ENCODE measurements at places on chromosomes 11 and 22.

DNA sequence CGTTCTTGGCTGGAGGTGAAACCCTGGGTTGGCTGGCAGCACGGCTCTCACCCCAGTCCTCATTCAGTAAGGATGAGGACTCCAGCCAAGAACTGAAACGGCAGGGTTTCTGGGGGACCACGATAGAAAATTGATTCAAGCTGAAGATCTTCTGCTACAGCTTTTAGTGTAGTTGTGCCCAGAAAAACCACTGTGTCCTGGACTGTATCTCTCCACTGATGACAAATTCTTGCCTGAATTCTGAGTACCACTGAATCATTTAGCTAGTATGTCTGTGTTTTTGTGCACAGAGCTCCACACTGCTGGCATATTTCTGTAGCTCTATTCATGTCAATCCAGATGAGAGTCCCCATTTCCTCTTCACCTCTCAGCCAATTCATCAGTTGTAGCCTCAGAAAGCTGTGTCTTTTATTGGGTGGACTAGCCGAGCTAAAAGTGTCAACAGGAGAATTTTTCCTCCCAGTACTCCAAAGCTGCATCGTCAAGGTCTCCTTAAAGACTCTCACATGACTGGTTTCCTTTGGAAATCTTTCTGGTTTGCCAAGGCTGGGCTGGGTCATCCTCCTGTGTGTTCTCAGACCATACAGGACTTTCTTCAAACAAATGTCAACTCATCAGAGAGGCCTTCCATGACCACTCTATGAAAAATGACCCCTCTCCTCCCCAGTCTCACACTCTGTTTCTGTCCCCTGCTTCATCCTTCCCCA, 144.6 kb downstream of the LDLRAD3 start:
- no peak for DNase-seq

GRCh38 chr11:46210133-46210636, 67.3 kb upstream of the CREB3L1 start:
- no peak for DNase-seq

GRCh38 chr11:117919341-117919740, 9.9 kb downstream of the TMPRSS13 start:
- DNase-seq: no peak

- no peak for DNase-seq
Measured at GRCh38 chr11:35106595-35106994, 32.4 kb upstream of the CD44 start.

DNA sequence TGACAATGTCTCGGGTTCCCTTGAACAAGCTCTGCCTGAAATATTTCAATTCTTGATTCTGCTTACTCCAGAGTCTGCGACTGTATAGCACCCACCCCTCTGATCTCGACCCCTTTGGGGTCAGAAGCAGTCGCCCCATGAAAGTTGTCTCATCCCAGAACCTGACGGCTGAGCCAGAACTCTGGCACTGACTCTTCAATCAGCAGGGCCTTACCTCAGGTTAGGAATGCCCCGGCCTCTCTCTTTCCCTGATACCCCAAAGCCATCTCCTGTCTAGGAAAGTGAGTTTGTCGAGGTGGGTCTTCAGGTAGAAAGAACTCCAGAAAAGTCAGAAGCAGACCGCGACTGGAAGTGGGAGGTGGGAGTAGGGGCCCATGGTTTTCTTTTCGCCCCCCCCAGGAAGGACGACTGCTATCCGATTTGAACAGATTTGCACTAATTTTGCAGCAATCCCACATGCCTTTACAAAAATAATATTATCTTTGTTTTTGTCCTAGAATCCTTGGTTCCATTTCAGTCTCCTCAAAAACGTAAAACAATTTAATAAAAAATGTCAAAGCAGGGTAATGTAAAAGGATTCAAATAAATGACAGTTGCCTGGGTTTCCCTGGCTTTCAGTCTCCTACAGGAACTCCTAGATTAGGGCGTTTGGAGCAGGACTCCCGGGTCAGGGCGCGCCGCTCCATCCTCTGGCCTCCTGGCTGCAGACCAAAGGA, 898 bp upstream of the ROBO3 start:
- DNase-seq: no peak

GRCh38 chr11:15093432-15093831, 20.0 kb downstream of the CALCB start:
- no peak for DNase-seq

DNA sequence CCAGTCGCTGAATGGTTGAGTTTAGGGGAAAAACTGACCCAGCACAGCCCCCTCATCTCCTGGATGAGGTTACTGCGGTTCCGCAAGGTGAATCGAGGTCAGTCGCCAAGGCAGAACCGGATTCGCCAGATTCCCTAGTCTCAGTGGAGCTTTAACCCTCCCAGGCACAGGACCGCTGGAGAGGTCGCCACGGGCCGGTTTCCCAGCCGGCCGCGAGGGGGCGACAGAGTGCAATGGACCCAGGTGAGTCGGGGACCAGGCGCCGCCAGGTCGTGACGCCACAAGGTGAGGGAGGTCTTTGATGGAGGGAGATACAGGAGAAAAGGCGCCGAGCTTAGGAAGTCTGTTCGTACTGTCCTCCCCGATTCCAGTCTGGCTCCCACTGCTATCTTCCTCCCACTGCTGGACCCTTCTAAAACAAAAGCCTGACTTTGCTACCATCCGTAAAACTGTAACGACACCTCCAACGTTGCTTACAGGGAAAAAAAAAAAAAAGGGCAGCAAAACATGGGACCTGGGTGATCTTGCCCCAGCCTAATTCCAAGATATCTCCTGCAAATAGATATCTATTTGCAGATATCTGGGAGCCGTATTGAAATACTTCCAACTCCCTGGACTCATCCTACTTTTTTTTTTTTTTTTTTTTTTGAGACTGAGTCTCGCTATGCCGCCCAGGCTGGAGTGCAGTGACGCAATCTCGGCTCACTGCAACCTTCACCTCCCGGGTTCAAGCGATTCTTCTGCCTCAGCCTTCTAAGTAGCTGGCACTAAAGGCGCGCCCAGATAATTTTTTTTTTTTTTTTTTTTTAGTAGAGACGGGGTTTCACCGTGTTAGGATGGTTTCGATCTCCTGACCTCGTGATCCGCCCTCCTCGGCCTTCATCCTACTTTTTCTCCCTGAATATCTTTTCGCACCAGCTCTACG, 1.4 kb upstream of the GGA1 start:
- DNase-seq: peak; percentile 87

DNA sequence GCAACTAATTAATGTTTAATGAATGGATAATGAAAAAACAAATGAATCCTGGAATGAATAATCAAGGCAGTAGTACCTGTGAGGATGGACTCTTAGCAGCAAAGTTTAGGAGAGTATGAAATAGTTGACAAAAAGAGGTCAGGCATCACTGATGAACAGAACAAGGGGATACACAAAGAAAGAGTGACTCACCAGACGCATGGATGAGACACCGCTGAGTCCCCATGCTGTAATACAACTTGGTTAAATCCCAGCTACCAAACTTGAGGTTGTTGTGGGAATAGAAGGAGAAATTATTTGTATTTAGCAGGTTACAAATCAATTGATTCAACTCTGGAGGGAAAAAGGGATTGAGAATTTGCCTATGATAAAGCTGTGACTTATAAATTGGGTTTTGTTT, 976.9 kb upstream of the TENM4 start:
- no peak for DNase-seq

DNA sequence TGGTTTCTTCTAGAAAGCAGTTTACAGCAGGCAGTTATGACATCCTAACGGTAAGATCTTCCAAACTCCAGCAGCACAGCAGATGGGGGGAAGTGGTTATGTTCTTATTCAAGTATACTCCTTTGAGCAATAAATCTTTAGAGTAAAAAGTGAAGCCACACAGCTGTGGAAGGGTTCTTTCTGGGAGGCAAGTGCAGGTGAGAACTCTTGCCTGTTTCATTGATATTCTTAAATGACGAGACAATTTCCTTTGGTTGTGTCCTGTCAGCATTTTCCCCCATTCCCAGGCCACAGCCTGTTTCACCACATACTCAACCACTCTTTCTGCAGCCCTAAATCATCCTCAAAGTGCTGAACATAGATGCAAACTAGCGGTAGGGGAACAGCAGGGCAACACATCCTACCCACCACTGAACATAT, 207.3 kb upstream of the MTNR1B start:
- DNase-seq: no peak

Data from NCI-H2171 (cell line).